ENCODE measurements at places on chromosomes 4 and X. TPM values are rescaled to one million over a fixed set of nuclear protein-coding genes. Genes with fewer than 3 reads are reported as not detected.

Gene SLC26A1
- total RNA-seq: not detected

Gene PNMA6E
- not detected for total RNA-seq

Gene CT55
- total RNA-seq: not detected

Gene UGT8
- total RNA-seq: 0.25 TPM

Gene FAM133A
- total RNA-seq: not detected

Gene ADGRG2
- not detected for total RNA-seq

Gene CLNK
- not detected for total RNA-seq

Gene GASK1B
- total RNA-seq: not detected

Gene GPRIN3
- 102 TPM for total RNA-seq

DNA sequence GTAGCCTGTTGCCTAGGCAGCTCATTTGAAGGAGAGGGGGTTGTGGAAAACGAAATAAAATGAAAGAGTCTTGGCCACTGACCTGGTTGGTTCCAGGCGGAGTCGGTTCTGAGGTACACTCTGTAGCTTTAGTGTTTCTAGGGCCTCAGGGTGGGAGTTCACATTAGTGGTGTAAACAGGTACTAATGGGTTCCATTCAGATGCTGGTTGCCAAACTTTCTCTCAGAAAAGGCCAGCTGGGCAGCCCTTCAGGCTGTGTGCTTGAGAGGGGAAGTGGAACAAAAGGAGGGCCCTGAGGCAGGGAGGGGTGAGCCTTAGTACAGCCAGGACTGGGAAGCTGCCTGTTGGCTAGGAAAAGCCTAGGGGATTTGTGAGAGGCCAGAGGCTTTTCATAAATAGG, 24.8 kb downstream of the NHSL2 start:
- no peak for DNase-seq
- peaks cover 5% of the 10 kb centered on the region for H3K27me3 ChIP-seq
- no peaks in the 10 kb centered on the region for H3K36me3 ChIP-seq
- no peak overlapping the region for H3K27ac ChIP-seq

DNA sequence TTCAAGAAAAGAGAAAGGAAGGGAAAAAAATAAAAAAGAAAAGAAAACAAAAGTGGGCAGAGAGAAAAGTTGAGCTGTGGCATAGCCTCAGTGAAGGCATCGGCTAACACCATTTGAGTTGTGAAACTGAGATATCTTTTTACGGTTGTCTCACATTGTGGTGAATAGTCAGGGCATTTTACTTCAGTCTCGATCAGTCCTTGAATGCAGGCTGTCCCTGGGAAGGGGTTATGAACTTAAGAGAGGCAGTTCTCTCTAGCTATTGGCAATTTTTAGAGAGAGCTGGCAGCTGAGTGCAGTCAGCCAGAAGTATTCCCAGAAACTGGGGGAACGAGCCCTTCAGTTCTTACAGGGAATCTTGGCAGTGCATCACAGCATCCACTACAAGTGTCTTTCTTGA, 93.5 kb upstream of the SLC6A14 start:
- H3K27ac ChIP-seq: no peak overlapping the region
- no peak for DNase-seq
- no peaks in the 10 kb centered on the region for H3K36me3 ChIP-seq
- H3K27me3 ChIP-seq: no peaks in the 10 kb centered on the region

GRCh38 chr4:160864253-160864652, 1299.5 kb downstream of the FSTL5 start:
- H3K36me3 ChIP-seq: no peaks in the 10 kb centered on the region
- no peak overlapping the region for H3K27ac ChIP-seq
- DNase-seq: no peak
- H3K27me3 ChIP-seq: no peaks in the 10 kb centered on the region
- no peaks in the 10 kb centered on the region for H3K4me1 ChIP-seq

DNA sequence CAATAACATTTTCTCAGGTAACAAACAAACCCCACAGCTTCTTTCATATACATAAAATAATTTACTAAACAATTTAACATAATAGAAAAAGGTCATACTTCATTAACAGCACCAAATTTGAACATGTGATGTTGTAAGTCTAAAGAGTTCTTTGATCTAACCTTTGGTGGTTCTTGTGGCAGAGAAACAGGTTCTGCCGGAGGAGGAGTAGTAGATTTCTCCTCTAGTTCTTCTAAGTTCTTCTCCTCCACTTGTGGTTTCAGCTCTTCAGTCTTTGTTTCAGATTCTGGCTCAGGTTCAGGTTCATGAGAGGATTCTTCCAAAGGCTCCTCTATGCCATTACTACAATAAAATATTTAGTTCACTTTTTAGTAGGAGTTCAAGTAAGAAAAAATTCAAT, 18.3 kb downstream of the G3BP2 start:
- H3K4me3 ChIP-seq: peak overlapping the region; percentile 36
- peaks cover 73% of the 10 kb centered on the region for H3K36me3 ChIP-seq
- H3K27ac ChIP-seq: peak overlapping the region; percentile 90
- H3K27me3 ChIP-seq: no peaks in the 10 kb centered on the region

GRCh38 chr4:70914000-70914399, 11.8 kb downstream of the MOB1B start:
- no peak overlapping the region for H3K27ac ChIP-seq
- H3K36me3 ChIP-seq: peaks cover 12% of the 10 kb centered on the region
- H3K4me1 ChIP-seq: peaks cover 2% of the 10 kb centered on the region
- H3K4me3 ChIP-seq: no peak overlapping the region

DNA sequence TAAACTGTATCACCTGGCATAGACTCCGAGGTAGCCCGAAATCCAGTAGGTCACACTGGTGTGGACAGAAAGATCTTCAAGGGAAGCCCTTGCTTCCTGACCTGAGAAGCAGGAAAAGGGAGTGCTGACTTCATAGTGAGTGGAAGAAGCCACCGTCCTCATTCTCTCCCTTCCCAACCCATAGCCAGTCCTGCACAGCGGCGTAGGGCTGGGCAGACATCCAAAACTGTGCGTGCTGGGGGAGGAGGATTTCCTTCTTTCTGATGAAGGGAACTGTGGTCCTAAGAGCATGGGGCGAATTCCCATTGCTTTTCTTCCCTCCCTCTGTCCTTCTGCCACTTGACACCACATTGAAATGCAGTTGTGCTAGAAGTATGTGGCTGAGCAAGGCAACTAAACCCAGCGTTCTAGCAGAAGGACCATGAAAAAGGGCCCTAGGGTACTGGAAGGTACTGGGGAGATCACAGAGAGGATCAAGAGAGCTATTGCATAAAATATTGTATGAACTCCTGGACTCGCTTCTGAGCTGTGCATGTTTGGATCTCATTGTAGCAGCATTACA, 66.9 kb downstream of the STOX2 start:
- H3K4me3 ChIP-seq: no peak overlapping the region
- peaks cover 14% of the 10 kb centered on the region for H3K27me3 ChIP-seq
- DNase-seq: no peak
- no peaks in the 10 kb centered on the region for H3K4me1 ChIP-seq

DNA sequence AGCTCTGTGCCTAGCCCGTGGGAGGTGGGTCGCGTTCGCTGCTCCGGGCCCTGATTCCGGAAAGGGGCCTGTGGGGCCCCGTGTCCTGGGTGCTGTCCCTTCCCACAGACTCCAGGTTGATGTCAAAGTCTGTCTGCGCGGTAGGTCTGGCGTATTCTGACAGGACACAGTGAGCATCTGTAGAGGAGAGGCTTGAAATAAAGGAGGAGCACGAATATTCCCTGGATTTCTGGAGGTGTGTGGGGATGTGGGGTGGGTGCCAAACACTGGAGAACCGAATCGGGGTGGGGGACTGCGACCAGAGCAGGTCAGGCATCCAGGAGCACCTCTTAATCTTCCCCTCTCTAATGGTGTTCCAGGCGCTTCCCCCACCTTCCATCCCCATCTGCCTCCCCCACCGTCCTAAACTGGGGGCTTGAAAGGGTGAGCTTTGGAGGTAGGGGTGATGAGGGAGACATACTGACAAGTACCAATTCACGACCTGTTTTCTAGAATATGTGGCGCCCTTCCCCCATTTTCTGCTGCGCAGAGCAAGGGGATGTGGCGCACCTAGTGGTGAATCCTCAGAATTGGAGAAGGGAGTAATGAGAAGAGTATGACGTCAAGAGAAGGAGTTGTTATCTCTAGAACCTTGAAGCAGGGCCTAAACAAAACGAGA, 877 bp downstream of the GPRASP1 start:
- peak overlapping the region; percentile 77 for H3K4me3 ChIP-seq
- peak overlapping the region; percentile 52 for H3K27ac ChIP-seq
- peaks cover 6% of the 10 kb centered on the region for H3K27me3 ChIP-seq
- peaks cover 11% of the 10 kb centered on the region for H3K4me1 ChIP-seq
- peak; percentile 55 for DNase-seq
- no peaks in the 10 kb centered on the region for H3K36me3 ChIP-seq

GRCh38 chr4:130080872-130081451, 985.0 kb downstream of the C4orf33 start:
- H3K4me1 ChIP-seq: no peaks in the 10 kb centered on the region
- no peak for DNase-seq
- no peaks in the 10 kb centered on the region for H3K36me3 ChIP-seq
- no peaks in the 10 kb centered on the region for H3K27me3 ChIP-seq
- no peak overlapping the region for H3K4me3 ChIP-seq
- H3K27ac ChIP-seq: no peak overlapping the region

- H3K36me3 ChIP-seq: no peaks in the 10 kb centered on the region
- H3K4me1 ChIP-seq: peaks cover 2% of the 10 kb centered on the region
- DNase-seq: no peak
- peaks cover 37% of the 10 kb centered on the region for H3K27me3 ChIP-seq
Observed at GRCh38 chr4:18063079-18063478, 41.5 kb upstream of the LCORL start.

DNA sequence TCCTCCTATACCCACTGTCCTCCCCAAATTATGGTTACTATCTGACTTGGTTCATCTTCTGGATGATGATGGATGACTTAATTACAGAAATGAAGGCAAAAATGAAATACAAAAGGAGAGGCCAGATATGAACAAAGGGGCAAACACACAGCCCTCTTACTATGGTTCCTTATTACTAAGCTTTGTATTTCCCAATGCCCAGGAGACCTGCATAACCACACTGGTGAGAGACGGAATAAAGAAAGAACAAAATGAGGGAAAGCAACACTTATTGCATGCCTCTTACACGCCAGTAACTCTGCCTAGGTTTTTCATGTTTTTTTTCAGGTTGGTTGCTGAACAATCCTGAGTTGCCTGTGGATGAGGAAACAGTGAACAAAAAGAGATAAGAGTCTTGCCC, 120.5 kb downstream of the SLC10A7 start:
- H3K4me3 ChIP-seq: no peak overlapping the region
- H3K27me3 ChIP-seq: no peaks in the 10 kb centered on the region
- H3K27ac ChIP-seq: no peak overlapping the region

GRCh38 chr4:157702831-157703230, 470.0 kb downstream of the GASK1B start:
- no peak overlapping the region for H3K27ac ChIP-seq
- no peak overlapping the region for H3K4me3 ChIP-seq
- DNase-seq: no peak
- H3K27me3 ChIP-seq: no peaks in the 10 kb centered on the region
- H3K4me1 ChIP-seq: no peaks in the 10 kb centered on the region

Measured in activated CD4-positive, alpha-beta memory T cell treated with anti-CD3 and anti-CD28 coated beads, Interleukin-2, amount 10 ng/mL, durations not matched to agents 7 days and 5 days (primary cell).